ENCODE measurements at places on chromosomes 6 and 20.

GRCh38 chr6:15596186-15596896 lies 66.5 kb downstream of the DTNBP1 start:
- no peak for DNase-seq

GRCh38 chr6:53134601-53135235 lies 13.9 kb downstream of the GCM1 start:
- no peak for DNase-seq

GRCh38 chr6:115631028-115631427 lies 429.7 kb downstream of the FRK start:
- no peak for DNase-seq

DNA sequence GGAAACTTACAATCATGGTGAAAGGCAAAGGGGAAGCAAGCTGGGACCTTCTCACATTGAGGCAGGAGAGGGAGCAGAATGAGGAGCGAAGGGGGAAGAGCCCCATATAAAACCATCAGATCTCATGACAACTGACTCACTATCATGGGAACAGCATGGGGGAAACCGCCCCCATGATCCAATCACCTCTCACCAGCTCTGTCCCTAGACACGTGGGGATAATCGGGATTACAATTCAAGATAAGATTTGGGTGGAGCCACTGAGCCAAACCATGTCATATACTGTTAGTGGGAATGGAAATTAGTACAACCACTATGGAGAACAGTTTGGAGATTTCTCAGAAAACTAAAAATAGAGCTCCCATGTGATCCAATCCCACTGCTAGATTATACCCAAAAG lies 163.7 kb downstream of the MANEA start:
- DNase-seq = no peak

DNA sequence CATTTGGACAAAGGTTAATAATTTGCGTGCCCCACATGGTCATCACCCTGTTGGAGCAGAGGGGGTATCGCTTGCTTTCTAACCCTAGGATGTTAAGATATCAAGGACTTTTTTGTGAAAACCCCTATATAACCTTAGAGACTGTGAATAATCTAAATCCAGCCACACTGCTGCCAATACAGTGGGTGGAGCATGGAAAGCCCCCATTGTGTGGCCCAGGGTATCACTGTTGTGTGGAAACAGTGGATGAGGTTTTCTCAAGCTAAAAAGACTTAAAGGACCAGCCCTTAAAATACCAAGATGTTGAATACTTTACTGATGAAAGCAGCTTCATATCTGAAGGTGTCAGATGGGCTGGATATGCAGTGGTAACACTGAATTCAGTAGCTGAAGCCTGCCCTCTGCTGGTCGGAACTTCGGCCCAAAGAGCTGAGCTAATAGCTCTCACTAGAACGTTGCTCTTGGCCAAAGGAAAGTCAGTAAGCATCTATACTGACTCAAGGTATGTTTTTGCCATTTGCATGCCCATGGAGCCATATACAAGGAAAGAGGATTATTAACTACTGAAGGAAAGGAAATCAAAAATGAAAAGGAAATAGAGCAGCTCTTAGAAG lies 695.2 kb downstream of the PHF3 start:
- no peak for DNase-seq

GRCh38 chr20:20734475-20734948 lies 22.1 kb upstream of the RALGAPA2 start:
- DNase-seq = no peak

DNA sequence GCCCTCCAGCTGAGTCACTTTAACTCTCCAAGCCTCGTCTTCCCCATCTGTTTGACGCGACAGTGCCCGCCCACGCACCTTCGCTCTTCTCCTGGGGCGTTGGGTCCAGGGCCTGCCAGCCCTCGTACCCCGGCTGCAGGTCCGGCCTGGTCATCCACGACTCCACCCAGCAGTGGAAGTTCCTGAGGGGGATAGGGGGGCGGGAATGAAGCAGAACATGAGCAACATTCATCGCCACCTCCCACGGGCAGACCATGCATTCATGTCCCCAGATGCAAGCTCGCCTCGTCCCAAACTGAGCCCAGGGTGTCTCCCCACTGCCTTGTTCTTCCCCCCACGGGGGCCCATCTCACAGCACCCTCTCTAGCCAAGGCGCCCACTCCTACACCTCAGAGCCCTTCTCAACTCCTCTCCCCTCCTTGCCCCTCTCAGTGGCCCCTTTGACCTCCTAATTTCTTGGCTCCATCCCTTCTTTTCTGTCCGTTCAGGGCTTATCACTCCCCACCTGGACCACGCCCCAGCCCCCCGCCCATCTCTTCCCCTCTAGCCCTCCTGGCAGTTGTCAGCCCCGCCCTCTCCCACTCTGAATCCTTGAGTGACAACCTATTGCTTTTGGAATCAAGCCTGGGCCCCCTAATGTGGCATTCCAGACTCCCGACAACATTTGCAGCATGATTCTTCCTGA lies 23.7 kb downstream of the TGM2 start:
- no peak for DNase-seq

- no peak for DNase-seq
Measured at GRCh38 chr20:46333161-46333991, 25.1 kb upstream of the CDH22 start.

DNA sequence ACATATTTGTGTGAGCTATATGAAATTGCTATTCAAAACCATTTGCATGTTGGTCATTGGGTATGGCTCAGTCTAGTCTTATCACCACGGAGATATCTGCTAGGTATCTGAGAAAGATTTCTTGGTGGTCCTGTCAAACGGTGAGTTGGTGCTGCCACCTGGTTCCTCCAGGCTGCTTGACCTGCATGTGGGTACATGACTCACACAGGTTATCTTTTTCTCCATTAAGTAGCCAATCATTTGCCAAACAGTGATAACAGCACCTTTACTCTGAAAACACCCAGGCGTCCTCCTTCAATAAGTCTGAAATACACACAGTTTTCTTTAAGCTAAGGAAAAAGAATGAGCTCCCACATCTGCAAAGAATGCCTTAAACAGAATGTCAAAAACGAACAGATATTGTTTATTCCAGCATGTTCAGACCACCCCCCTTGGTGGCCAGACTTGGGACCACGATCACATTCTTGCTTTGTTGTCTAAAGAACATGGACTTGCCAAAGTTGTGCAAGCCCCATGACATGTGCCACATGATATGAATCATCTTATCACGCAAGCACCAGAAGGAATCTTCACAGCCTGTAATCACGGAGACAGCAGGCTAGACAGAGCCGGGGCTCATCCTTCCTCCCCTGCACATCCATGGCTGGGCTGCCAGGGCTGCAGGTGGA lies 200.7 kb upstream of the THBS2 start:
- DNase-seq = no peak

- peak; percentile 79 for DNase-seq
Measured at GRCh38 chr6:42260972-42261371, 43.3 kb upstream of the MRPS10 start.

DNA sequence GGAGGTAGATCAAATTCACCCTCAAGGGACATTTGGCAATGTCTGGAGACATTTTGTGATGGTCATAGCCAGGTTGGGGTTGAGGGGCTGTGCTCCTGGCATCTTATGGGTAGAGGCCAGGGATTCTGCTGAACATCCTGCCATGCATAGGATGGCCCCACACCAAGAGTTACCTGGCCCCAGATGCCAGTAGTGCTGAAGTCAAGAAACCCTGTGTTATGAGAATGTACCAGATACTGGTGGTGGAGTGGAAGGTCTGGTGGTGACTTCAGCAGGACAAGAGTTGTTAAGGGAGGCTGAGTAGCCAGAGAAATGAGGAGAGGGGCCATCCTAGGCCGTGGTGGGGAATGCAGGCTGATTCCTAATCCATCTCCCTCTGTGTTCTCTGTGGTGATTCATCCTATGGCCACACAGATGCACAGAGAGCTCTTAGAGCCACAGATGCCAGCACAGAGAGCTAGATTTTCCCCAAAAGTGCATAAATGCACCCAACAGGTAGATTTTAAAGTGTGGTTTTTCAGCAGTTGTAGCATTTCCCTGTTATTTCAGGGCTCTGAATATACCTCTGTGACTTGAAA lies 43.6 kb downstream of the CDYL start:
- no peak for DNase-seq

- no peak for DNase-seq
Measured at GRCh38 chr20:24819331-24819965, 129.6 kb upstream of the CST7 start.

DNA sequence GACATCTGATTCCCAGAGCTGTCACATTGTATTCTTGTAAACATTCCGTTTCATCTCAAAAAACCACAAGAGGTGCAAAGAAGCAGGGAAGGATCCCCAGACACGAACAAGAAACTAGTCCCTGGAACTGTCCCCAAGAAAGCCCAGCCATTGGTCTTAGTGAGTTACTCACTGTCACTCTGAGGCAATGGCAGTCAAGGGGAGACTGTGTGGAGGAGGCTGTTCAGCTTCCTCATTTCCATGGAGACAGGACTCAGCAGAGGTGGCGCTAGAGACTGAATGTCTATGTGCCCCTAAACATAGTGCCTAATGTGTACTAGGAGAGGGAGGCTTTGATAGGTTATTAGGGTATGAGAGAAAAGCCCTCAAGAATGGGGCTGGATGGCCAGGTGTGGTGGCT lies 11.1 kb downstream of the ULBP1 start:
- no peak for DNase-seq

- DNase-seq = no peak
Measured at GRCh38 chr6:5663259-5663658, 343.5 kb downstream of the NRN1 start.

DNA sequence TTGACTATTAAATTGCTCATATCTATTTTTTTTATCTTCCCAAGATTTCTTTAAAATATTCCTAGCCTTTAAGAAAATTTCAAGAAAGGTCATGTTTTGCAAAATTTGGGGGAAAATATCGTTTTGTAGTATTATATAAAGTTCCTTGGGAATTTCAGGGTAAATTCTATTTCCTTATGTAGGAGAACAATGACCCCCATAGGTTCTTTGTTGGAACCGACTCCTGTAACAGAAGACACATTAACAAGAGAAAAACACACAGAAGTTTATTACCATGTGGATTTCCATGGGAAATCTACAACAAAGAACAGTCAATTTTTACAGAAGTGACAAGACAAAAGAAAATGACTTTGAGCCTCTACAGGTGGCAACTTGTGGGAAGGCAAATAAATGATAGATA lies 68.1 kb downstream of the ADGB start:
- no peak for DNase-seq

GRCh38 chr20:1424336-1424735 lies 31.5 kb upstream of the FKBP1A start:
- no peak for DNase-seq

GRCh38 chr20:41854765-41855164 lies 236.6 kb upstream of the CHD6 start:
- DNase-seq = no peak

DNA sequence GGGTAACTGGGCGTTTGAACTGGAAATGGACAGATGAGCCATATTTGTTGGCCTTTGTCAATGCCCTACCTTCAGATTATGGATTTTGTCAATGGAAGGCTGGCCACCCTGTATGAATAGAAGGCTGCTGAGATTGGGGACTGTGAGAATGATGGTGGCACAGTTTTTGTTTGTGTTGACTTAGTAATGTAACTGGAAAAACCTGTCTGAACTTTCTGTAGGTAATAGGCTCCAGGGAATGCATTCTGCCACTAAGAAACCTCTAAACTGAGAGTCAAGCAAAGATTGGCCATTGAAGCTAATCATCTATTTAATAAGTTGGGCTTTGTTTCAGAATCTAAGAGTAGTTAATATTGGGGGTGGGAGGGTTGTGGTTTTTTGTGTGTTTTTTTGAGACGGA lies 97.5 kb downstream of the FOXO3 start:
- no peak for DNase-seq

- DNase-seq = no peak
Measured at GRCh38 chr6:156787569-156788492, 10.7 kb downstream of the ARID1B start.

GRCh38 chr6:139925894-139926641 lies 551.6 kb upstream of the CITED2 start:
- no peak for DNase-seq

GRCh38 chr6:29451471-29452193 lies 5.2 kb downstream of the OR11A1 start:
- DNase-seq = no peak

DNA sequence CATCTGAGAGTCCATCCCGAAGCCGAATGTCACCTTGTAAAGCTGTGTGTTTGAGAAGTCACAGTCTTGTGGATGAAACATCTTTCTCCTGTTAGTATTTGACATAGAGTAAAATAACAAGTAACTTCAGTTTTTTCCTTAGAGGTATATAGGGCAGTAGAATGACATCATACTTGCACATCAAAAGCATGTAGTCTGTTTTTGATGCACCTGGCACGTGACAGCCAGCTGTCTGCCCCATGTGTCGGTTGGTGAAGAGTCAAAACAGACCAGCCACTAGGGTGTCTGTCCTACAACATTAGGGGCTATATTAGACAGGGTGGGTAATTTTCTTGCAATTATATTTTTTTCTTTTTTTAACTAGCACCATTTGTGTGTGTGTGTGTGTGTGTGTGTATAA lies 70.2 kb downstream of the SNX9 start:
- DNase-seq = no peak

DNA sequence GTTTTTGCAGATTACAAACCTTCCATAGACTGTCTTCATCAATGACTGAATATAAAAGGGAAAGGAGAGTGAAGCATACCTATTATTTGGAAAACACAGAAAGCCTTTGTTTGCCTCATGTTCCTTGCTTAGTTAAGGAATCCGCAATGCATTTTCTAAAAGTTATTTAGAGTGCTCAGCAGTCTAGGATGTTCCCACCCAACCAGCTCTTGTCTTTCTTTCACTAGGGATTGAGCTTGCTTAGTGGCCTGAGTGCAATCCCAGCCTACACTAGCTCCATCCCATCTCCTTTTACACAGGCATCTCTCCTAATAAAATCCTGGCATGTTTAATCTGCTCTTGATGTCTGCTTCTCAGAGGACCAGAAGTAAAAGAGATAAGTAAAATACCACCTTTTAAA lies 850.5 kb upstream of the GJE1 start:
- no peak for DNase-seq

GRCh38 chr6:118403036-118403435 lies 145.1 kb upstream of the PLN start:
- DNase-seq = no peak

- no peak for DNase-seq
Measured at GRCh38 chr20:44706301-44707017, 8.7 kb upstream of the CCN5 start.

GRCh38 chr6:136546331-136546730 lies 3.9 kb downstream of the MAP7 start:
- DNase-seq = no peak

DNA sequence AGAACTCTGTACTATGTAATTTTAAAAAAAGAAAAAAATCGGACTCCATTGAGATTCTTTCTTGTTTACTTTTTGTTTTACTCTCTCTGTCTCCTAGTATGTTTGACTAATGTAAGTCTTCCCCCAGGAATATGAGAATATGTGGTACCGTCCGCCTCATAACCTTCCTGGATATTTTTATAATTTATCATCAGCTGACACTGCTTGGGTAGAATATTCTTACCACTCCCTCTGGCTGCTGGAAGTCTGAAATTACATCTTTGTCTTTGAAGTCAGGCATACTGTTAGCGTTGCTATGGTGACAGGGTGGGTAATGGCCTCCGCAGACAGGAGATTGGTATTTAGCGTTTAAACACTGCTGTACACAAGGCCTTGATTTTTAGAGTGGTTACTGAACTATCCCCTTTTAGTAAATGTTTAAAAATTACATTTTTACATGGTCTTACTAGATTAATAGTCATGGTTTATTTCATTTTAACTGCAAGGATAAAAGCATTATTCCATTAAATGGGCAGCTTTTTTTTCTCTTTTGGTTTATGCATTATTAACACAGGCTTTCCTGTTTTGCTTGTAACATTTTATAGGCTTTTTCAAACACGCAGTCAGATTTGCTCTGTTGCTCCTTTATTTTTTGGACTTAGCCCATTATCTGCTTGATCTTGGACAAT lies 176.4 kb downstream of the ARID1B start:
- DNase-seq = no peak
